ENCODE measurements at places on chromosomes 5 and 9.

GRCh38 chr5:66224274-66224673 is 80.2 kb downstream of the SREK1 start:
- DNase-seq = no peak

DNA sequence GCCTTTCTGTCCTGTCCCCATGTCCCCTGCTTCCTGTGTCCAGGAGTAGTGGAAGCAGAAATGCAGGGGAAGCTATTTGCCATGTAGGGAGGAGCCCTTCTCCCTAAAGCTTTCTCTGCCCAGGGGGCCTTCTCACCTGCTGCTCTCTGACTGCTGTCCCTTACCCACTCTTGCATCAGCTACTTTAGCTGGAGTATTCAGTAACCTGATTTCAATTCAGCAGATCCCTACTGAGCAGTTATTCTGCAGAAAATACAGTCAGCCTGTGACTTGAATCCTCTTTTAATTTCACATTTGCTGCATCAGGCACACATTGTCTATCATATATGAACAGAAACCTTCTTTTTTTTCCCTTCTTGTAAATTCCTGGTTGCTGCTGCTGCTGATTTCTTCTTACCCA is 90.4 kb downstream of the MVB12B start:
- DNase-seq = no peak

GRCh38 chr9:122900791-122901190 is 4.4 kb downstream of the RC3H2 start:
- DNase-seq = no peak

GRCh38 chr5:128135286-128135685 is 51.7 kb downstream of the SLC12A2 start:
- DNase-seq = no peak

GRCh38 chr9:5493679-5494511 is 16.4 kb upstream of the PDCD1LG2 start:
- no peak for DNase-seq

DNA sequence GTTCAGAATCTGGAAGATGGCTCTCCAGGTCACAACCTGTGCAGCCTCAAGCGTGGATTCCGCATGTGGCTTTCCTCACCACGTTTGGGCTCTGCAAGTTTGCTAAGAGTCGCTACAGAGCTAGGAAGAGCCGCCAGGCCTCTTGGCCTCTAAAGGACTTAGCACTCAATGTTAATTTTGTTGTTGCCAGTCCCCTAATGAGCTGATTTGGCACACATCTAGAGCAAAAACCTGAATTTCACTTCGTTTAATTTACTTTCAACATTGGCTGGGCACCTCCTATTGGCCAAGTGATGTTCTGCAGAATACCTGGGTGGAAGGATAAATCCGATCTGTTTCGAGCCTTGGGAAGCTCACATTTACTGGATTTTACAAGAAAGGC is 65.8 kb upstream of the UNC5A start:
- no peak for DNase-seq

GRCh38 chr9:98107926-98108325 is 11.1 kb downstream of the TRIM14 start:
- no peak for DNase-seq

DNA sequence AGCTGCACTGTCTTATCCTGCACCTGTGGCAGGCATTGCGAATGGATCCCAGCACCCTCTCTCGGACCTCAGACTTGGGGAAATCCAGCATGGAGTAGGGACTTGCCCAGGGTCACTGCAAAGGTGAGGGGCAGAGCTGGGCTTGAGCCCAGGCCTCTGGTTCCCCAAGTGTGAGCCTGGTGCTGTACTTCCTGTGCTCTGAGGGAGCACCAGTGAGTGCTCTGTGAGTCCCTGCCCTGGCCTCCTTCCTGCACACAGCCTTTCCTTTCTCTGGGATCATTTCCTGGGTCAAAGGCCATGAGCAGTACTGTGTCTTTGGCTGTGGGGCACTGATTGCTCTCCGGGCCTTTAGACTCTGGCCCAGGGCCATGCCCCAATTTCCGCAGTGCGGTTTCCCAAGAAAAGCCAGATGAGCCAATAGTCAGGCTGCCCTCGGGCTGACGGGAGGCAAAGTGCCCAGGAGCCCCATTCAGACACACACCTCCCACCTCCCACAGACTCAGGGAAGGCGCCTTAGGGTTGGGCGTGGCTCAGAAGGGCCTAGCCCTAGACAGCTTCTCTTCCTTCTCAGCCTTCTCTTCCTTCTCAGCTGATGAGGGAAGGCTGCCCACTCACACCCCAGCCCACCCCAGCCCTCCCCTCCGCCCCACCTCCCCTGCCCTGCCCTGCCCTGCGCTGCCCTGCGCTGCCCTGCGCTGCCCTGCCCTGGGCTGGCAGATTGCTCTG is 23.3 kb upstream of the TRIM14 start:
- no peak for DNase-seq

GRCh38 chr5:81749561-81750307 is 1.2 kb downstream of the SSBP2 start:
- DNase-seq = peak; percentile 45

- no peak for DNase-seq
These were observed 21.0 kb downstream of the DBH start for GRCh38 chr9:133657120-133657661.

GRCh38 chr5:60826653-60827052 is 17.4 kb downstream of the ELOVL7 start:
- no peak for DNase-seq

GRCh38 chr5:143582176-143582575 is 178.7 kb upstream of the NR3C1 start:
- no peak for DNase-seq

DNA sequence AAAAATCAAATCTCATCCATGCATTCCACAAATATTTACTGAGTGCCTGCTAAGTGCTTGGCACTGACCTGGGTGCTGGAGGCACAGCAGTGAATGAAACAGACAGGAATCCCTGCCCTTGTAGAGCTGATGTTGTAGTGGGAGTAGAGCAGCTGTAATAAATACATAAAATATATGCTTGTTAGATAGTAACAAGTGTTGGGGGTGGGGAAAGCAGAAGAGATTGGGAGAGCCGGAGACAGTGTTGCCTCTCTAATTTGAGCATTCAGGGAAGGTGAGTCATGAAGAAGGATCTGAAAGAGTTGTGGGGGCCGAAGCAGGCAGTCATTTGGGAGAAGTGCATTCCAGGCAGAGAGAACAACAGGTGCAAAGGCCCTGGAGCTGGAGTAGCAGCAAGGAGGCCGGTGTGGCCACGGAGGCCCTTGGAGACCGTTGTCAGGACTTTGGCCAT is 97.9 kb downstream of the ZNF618 start:
- no peak for DNase-seq

GRCh38 chr9:15423231-15423985 is 732 bp downstream of the SNAPC3 start:
- no peak for DNase-seq

- DNase-seq = no peak
These were observed at the start of gene ITK for GRCh38 chr5:157180374-157181264. Gene ITK (plus strand): TSS chr5:157180840. CDS start chr5:157180978, 138 bp downstream.

DNA sequence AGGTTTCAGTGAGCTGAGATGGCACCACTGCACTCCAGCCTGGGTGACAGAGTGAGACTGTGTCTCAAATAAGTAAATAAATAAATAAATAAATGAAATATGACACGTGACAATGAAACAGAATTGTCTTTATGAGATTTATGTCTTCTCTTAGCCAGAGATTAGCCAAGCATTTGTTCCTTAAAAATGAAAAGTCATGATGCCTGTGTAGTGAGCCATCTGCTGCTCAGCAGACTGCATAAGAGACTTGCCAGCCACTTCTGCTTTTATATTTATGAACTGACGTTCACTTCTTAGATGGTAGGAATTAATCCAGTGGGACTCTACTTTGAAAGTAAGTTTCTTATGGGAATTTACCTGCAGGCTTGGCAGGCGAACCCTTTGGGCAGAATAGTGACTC is 227.4 kb downstream of the NR3C1 start:
- DNase-seq = no peak

- DNase-seq = no peak
These were observed 174.1 kb downstream of the C9orf152 start for GRCh38 chr9:110033869-110034268.

GRCh38 chr9:78676623-78677022 is 379.7 kb downstream of the PSAT1 start:
- no peak for DNase-seq

DNA sequence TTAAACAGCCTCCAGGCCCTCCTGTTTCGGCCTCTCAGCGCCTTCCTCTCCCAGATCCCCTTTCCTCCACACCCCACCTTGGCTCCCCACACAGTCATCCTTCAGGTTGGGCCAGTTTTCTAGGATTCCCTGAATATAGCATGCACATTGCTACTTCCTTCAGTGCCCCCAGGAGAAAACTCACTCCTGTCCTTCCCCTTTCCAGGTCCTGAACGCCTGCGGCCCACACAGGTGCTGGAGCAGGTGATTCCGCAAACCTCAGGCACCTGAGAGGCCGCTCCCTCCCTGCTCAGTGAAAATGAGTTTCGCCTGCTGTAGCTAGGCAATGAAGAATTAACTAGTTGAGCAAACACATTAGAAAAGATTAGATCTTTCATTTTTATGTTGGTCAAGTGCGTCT is 185.0 kb downstream of the MED10 start:
- DNase-seq = no peak

GRCh38 chr9:21605489-21605931 is 123.4 kb upstream of the IFNE start:
- no peak for DNase-seq

GRCh38 chr5:149540089-149540488 is 11.2 kb downstream of the CSNK1A1 start:
- DNase-seq = no peak
